Stimulated activated CD8-positive, alpha-beta memory T cell treated with anti-CD3 and anti-CD28 coated beads, Interleukin-12 subunit alpha, Interleukin-12 subunit beta, amount 100 ng/mL, for 4 hours (primary cell): ENCODE measurements at places on chromosomes 6 and 20.

DNA sequence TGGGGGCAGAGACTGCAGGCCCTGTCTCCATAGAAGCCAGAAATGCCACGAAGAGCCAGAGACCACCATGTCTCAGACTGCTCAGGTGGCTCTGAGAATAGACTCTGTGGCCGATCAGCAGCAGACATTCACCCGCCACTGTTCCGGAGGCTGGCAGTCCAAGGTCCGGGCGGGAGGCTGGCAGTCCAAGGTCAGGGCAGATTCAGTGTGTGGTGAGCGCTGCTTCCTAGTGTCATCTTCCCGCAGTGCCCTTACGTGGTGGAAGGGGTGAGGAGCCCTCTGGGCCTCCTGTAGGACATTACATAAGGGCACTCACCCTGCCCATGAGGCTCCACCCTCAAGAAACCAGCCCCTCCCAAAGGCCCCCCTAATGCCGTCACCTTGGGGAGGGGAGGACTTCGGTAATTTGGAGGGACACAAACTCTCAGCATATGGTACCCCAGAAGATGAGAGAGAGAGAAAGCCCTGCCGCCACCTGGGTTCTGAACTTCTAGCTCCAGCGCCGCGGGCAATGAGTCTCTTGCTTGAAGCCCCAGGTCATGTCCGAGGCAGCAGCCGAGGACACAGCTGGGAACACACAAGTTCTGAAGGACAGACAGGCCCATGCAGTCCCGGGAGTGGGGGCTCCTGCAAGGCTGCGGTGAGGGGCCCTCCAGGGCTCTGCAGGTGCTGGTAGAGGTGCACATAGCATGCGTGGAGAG lies 36.4 kb downstream of the DACT2 start:
- no peak for DNase-seq

- DNase-seq, result no peak
Observed at GRCh38 chr6:33192105-33192646, at the start of gene COL11A2. Gene COL11A2 (minus strand): TSS chr6:33192467. CDS start chr6:33192240, 227 bp downstream.

DNA sequence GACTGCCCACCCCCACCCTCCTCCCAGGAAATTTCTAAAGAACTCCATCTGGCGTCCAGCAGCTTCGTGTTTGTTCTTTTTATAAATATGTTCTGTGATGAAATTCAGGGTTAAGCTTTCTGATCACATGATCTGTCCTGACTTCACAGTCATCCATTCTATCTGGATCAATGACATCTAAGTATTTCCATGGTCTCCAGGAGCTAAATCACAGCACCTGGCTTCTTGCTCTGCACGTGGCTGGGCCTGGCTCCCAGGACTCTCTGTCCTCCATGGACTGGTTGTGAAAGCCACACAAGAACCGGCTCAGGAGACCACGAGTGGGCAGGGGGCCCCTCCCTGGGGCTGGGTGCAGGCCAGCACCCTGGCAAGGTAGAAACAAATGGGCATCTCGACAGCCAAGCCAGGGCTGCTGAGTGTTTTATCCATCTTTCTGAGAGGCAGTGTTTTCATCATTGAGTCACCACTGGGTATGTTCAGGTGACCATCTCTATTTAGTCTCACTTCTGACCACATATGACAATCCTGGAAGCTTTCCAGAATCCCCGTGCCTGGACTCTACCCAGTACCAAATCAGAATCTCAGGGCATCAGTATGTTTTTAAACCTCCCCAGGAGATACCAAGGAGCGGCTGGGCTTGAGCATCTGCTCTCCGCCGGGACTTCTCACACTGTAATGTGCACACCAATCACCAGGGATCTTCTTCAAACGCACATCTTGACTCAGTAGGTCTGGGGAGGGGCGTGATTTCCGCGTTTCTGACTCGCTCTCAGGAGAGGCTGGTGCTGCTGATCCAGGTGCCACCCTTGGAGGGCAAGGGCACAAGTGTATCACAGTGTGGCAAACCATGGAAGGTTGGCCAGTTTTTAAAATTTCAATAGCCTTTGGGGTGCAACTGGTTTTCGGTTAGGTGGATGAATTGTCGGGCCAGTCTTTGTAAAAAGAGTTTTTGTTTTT lies 31.6 kb upstream of the PXDC1 start:
- DNase-seq, result no peak

GRCh38 chr6:139050770-139051313 lies 22.3 kb downstream of the ABRACL start:
- no peak for DNase-seq

DNA sequence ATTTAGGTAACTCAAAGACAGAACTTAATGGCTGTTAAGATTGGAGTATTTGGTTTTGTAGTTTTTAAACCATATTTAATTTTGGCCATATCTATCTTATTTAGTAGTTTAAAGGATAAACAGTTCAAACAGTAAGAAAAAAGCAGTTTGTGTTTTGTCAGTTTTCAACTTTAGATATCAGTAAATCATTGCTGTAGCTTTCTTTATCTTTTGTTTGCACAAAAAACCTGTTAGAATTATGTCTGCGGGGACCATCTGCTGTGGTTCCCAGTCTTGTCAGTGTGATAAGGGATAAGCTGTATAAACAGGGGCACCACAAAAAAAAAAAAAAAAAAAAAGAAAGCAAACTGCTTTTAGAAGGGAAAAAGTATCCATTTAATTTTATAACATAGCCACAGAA lies 40.9 kb downstream of the CDKAL1 start:
- DNase-seq, result no peak

DNA sequence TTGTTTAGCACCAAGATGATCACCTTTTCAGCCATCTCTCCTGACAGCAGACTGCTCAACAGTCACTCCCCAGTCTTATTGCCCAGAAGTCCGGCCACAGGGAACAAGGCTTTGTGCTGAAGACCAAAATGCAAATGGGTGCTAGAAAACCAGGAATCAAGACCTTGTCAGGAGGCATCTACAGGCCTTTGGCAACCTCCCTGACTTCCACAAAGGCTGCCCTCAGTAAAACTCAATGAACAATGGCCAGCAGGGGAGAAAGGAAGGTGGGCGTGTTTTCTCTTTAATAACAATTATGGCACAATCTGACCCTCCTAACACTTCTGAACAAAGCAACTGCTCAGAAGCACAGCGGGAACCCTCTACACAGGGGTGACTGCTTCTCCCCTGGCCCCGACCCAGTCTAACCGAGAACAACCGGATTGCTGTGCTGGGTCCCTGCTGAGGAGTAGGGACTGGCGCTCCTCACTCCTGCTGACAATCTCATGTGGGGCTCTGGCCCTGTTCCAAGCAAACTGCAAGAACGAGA lies 41.6 kb downstream of the PLCG1 start:
- DNase-seq, result no peak

- no peak for DNase-seq
Observed at GRCh38 chr6:141878686-141879085, 254.0 kb upstream of the GJE1 start.

- no peak for DNase-seq
Observed at GRCh38 chr20:21344206-21344900, 41.2 kb downstream of the XRN2 start.
